Astrocyte of the cerebellum (primary cell): ENCODE measurements at places on chromosomes 5 and 9.

- no peak for DNase-seq
These were observed 30.5 kb downstream of the PPP3R2 start for GRCh38 chr9:101564252-101564651.

DNA sequence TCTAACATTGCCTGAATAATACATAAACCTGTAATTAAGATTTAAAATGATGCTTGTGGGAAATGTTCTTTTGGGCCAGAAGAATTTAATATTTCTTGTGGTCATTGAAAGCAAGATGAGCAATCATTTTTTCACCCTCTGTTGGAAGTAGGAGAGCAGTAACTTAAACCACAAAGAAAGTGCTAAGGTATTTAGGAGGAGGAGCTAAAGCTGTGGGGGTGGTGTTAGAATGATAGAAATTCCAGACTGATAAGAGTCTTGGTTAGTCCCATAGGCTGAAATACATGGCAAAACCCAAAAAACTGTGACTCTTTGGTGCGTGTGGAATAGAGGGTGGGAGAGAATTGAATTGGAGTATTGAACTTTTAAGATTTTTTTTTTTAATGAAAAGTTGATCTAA lies 247.0 kb downstream of the YTHDC2 start:
- DNase-seq = no peak

DNA sequence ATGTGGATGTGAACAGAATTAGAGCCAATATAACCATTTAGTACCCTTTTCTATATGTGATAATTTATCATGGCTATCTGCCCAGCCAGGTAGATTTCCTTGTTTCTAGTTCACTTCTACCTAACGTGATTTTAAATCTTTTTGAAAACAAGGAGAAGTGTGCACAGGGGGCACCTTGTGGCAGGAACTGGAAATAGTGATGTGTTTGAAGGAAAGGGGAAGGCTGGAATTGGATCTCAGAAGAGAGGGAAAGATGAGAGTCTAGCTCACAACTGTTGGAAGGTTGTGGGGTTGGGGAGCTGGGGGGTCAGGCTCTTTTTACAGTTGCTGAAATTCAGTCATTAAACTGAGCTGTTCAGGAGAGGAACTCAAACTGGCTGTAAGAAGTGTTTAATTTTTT lies 219.5 kb downstream of the KCTD16 start:
- DNase-seq = no peak

GRCh38 chr5:97121848-97122247 lies 20.6 kb downstream of the LIX1 start:
- no peak for DNase-seq

DNA sequence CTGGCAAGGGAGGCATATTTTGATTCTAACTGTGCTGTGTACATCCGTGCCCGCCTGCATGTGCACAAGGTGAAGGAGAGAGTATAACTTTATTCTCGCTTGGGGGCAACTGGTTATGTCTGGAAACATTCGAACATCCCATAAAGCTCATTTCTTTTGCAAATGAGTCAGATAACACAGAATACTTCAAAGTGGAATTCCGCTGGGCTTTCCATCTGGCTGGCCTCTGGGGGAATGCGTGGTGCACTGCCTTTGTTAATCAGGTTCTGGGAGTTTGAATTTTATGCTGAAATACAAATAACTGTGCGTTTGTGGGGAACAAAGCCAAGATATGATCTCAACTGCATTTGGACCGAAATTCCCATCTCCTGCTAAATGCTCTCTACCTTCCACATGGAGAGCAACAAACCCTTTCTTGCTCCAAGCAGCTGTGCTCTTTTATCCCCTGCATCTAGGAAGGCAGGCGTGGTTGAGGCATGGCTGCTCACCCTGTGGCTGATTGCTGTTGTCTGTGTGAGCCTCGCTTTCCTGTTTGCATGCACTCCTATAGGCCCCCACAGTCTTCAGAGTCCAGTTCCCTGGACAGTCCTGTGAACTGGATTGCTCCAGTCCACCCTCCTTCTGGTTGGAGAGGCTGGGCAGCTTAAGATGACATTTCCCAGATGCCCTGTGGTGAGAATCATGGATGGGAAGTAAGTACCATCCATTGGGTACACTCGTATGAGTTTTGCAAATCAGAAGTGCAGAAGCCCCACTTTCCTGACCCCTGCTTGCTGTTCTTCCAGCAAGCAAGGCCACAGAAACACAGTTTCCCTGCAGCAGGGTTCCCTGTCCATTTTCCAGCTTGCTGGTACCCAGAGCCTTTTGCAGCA lies 82.9 kb upstream of the ALDH1B1 start:
- DNase-seq = peak; percentile 42

DNA sequence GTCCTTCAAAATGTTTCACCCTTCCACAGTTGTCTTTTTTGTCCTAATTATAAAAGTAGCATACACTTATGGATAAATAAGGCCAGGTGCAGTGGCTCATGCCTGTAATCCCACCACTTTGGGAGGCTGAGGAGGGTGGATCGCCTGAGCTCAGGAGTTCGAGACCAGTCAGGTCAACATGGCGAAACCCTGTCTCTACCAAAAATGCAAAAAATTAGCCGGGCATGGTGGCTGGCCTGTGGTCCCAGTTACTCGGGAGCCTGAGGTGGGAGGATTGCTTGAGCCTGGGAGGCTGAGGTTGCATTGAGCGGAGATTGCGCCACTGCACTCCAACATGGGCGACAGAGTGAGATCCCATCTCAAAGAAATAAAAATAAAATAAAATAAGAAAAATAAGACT lies 1.6 kb downstream of the C5orf52 start:
- DNase-seq = no peak

DNA sequence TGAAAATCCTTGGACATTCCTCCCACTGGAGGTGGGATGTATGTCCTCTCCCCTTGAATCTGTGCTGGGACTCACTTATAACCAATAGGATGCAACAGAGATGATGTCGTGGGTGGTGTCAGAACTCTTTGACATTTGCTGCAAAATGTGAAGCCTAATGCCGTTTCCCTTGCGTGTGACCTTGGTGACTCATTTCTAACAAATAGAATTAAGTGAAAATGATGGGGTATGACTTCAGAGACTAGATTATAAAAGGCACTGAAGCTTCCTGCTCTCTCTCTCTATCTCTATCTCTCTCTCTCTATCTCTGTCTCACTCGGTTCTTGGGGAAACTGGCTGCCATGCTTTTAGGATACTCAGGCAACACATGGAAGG lies 126.1 kb upstream of the STC2 start:
- DNase-seq = no peak

DNA sequence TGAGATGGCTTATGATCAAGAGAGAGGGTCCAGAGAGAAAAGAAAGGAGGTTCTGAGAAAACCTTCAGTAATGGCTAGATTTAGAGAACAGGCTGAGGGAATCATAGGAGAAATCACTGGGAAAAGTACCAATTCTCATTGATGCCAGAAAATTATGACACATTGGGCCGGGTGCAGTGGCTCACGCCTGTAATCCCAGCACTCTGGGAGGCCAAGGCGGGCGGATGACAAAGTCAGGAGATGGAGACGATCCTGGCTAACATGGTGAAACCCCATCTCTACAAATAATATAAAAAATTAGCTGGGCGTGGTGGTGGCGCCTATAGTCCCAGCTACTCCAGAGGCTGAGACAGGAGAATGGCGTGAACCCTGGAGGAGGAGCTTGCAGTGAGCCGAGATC lies 29.5 kb upstream of the PLIN2 start:
- DNase-seq = no peak

- DNase-seq = no peak
These were observed 202.2 kb downstream of the GABBR2 start for GRCh38 chr9:98506422-98507054.

DNA sequence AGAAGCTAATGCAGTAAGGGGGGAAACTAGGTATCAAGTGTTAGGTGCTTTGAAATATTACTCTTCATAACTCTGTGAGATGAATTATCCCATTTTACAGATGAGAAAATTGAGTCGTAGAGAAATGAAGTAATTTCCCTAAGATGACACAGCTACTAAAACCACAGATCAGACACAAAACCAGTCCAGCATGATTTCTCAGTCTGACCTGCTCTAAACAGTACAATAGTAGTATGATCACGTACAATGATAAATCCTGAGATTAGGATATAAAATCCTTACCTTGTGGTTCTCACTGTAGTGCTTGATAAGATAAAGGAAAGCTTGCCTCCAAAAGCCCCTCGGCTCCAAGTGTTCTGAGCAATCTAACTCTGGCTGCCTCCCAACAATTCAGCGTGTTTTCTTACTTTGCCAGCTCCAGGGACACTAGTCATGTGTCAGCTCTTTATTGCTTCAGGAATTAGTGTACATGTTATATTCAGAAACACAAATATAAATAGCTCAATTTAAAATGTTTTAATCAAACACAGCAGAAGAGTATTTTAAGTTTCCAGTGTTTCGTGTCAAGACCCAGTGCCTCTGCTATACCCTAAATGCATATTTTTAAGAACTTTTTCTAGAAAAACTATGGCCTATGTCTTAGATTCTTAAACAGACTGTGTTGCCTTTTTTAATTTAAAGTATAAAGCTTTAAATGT lies 243.6 kb downstream of the DENND1A start:
- peak; percentile 19 for DNase-seq

GRCh38 chr5:139710319-139711066 lies 62.3 kb downstream of the CXXC5 start:
- DNase-seq = no peak

GRCh38 chr9:127910613-127911205 lies 6.1 kb downstream of the ST6GALNAC4 start:
- DNase-seq = no peak

DNA sequence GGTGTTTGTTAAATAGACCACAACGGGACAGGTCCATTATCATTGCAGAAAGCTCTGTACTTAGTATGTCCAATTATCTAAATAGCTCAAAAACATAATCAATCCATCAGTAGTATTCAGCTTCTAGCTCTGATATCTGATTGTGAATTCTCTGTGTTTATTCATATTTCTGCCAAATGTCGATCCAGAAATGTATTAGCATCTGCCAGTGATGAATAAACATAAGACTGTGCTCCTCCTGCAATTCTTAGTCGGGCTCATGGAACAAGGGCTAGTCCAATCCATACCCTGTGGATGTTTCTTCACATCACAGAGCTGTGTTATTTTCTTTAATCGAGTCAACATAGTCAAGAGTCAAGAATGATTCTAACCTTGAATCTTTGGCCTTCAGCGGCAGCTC lies 1612.1 kb upstream of the WWC1 start:
- no peak for DNase-seq

DNA sequence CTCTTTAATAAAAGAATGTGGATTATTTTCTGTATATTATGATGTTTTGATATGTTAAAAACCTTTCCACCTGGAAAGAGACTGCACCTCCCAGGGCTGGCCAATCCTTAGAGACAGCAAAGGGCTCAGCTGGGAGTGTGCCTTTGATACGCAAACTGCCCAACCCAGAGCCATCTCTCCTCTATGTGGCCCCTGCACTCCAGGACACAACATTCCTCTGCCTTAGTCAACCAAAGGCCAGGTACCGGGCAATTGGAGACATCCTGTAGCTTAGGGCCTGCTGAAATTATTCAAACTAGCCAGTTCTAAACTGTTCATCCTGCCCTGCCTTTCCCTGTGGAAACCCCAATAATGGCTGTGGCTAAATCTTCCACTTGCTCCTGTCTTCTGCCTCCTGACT lies 5.0 kb upstream of the HSPB3 start:
- DNase-seq = no peak
